Activated CD4-positive, alpha-beta T cell treated with anti-CD3 and anti-CD28 coated beads for 4 hours (primary cell): ENCODE measurements at places on chromosomes 2 and 18.

- no peak for DNase-seq
Observed at GRCh38 chr2:181124497-181124896, 144.1 kb downstream of the UBE2E3 start.

GRCh38 chr2:124201713-124202112 lies 176.6 kb downstream of the CNTNAP5 start:
- DNase-seq: no peak

DNA sequence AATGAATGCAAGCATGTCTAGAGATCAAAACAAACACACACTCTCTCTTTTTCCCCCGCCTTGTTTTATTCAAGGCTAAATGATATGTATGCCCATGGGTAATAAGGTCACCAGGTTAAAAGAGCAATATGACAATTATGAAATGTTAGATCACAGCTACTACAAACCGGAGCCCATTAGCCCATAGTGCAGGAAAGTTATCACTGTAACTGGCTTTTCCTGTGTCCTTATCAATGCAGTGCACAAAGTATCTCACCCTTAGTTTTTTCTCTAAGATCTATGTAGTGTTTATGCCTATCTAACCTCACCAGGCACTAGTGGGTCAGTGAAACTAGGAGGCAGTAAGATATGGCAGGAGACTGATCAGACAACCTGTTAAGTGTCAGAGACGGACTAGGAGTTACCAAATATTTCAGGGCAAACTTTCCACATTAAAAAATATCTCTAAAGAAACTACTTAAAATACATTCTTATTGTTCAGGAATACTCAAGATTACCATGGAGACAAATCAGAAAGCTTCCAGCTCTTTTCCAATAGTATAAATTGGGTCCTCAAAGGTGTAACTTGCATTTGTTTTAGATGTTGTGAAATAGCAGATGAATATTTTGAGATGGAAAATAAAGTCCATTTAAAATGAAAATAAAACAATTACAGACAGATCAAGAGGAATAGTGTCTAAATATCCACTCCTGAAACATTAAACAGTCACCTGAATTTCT lies 282.2 kb downstream of the EXOC6B start:
- no peak for DNase-seq

GRCh38 chr2:193583638-193584400 lies 1389.1 kb upstream of the TMEFF2 start:
- no peak for DNase-seq

- DNase-seq: no peak
Observed at GRCh38 chr18:68791801-68792200, 6.1 kb upstream of the CCDC102B start.

DNA sequence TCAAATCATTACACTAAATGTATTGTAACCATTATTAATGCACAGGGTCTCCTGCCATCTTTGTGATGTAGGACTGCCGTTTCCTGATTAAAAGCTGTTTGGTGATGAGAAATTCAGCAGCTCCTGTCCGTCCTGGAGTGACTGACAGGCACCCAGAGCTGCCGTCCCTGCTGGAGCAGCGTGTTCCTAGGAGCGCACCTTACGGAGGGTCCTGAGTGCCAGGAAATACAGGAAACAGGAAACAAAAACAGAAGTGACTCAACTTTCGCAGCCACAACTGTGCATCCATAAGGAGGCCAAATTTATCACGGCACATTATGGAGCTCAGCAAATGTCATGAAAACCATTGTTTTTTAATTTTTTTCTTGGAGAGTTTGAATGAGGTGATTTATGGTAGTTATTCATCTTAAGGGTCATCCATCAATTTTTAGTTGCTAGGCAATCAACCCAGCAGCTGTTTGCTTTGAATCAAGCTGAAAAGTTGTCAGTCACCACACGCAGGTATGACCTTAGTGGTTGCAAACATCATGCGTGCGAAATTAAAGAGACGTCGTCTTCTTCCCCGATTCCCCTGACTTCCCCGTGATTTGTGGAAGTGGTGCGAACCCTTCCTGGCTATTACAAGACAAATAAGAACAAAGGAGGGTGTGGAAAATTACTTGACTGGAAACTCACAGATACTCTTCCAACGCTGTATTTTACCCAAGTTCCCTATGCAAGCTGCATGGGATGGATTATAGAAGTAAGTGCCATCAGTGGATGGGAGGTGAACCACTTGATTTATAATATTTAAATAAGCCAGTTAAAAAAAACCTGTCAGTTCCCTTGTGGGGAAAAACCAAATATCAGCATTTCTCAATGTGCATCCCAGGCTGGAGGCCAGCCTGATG lies 19.8 kb downstream of the TSHZ1 start:
- no peak for DNase-seq

- DNase-seq: no peak
Observed at GRCh38 chr2:146659976-146660375, 1184.9 kb upstream of the ACVR2A start.

DNA sequence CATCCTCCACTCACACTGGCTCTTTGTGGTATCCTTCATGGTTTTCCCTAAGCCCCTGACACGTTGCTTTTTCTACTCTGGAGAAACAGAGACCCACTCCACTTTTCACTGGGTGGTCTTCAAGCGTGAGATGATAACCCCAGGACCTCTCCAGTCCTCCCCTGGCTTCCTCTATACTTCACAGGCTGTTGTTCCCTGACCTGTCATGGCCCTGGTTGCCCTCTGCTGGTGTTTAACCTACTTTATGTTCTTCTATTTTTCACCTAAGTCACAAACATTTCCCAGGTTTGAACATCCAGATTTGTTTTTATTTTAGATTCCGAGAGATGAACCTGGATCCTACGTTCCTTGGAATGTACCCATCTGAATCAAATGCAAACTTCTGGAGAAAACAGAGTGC lies 84.5 kb downstream of the AOX1 start:
- DNase-seq: no peak
